ENCODE measurements at places on chromosomes 5 and 9.

GRCh38 chr9:108687006-108687987 lies 168.5 kb downstream of the ACTL7B start:
- DNase-seq = no peak

DNA sequence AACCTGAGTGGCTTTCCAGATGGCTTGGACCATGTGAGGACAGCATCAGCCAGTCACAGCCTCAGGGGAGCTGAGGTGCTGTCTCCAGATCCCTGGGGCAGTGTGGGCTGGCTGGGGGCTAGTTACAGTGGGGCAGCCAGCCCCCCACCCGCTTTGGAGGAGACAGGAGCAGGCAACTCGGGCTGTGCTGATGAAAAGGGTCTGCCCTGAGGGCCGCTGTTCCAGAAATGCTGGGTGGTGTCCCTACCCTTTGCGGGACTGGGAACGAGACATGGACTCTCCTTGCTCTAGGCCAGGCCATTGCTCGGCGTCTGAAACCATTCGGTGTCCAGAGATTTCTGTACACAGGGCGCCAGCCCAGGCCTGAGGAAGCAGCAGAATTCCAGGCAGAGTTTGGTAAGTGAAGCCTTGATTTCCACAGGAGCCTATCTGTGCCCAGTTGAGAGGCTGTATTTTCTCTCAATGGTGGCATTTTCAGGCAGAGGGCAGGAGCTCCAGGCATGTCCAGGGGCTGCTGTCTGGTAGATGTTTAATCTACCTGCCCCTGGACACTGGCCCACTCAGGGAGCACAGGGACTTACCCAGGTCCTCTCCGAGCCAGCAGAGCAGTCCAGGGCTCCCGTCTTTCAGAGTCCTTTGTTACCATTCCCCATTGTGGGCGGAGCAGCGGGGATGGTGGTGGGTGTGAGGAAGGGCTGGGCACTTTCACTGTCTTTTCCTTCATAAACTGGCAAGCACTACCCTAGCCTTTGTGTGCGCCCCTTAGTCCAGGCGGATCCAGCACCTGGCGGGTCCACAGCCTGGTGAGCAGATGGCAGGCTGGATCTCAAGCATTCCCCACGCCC lies 7.2 kb downstream of the GRHPR start:
- no peak for DNase-seq

GRCh38 chr9:133991214-133991921 lies 756 bp downstream of the VAV2 start:
- no peak for DNase-seq

GRCh38 chr9:133658442-133659431 lies 22.6 kb downstream of the DBH start:
- DNase-seq = peak; percentile 20

DNA sequence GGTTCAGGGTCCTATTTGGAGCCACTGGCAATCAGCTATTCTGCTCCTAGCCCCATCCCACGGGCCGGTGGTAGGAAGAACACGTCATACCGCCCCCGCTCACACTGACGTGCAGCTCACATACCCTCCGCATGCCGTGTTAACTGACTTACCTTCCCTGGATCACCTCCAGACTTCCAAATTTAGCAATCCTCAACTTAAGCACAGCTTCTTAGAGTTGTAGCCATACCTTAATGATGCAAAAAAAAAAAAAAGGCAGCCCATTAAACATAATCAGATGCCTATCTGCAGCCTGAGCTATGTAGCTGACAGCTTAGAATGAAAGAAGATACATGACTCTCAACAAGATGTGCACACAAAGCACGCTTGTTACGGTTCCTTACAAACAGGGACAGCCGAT lies 93.0 kb downstream of the IRX2 start:
- DNase-seq = no peak

GRCh38 chr5:104119529-104119928 lies 556.9 kb upstream of the NUDT12 start:
- no peak for DNase-seq

- no peak for DNase-seq
Measured at GRCh38 chr9:131167146-131167692, 41.8 kb downstream of the NUP214 start.

GRCh38 chr9:69637193-69637816 lies 34.9 kb downstream of the APBA1 start:
- DNase-seq = no peak

GRCh38 chr9:129258124-129258822 lies 80.2 kb upstream of the IER5L start:
- DNase-seq = peak; percentile 89

- no peak for DNase-seq
Measured at GRCh38 chr5:59358005-59358861, 535.3 kb downstream of the PDE4D start.

- DNase-seq = no peak
Measured at GRCh38 chr9:19759066-19759465, 29.8 kb downstream of the SLC24A2 start.

DNA sequence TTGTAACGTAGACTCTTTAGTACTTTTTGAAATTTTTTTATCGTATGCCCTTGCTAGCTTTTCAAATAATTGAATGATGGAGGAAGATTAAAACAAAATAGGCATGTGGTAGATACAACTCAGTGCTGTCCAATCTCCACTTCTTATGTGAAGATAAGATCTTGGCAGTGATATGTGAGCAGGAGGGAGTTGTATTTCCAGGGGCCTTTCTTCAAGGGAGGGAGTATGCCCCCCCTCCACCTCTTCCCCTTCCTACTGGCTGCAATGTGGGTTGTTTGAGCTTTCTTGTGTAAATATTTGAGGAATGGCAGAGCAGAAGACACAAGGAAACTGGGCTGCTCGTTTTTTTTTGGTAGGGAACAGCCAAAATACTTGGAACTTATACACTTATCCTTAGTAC lies 374.9 kb downstream of the PSAT1 start:
- DNase-seq = no peak

DNA sequence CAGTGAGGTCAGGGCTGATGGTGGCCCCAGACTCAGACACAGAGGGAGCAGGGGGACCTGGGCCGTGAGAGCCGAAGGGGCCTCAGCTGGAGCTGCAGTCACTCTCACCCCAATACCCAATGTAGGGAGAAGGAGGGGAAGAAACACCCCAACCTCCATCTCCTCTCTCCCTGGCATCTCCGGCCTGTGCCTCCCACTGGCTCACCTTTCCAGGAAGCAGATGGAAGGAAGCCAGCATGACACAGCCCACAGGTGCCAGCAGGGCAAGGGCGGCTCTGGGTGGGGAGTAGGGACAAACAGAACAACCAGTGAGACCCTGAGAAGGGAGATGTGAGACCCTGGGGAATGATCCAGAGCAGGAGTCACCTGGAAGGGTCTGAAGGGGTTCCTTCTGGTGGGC lies 3.0 kb upstream of the CRB2 start:
- no peak for DNase-seq

GRCh38 chr9:123470121-123470782 lies 114.3 kb downstream of the CRB2 start:
- no peak for DNase-seq

GRCh38 chr9:127726871-127727270 lies 8.2 kb downstream of the TOR2A start:
- DNase-seq = no peak

GRCh38 chr9:96435345-96435744 lies 14.6 kb upstream of the HABP4 start:
- no peak for DNase-seq

DNA sequence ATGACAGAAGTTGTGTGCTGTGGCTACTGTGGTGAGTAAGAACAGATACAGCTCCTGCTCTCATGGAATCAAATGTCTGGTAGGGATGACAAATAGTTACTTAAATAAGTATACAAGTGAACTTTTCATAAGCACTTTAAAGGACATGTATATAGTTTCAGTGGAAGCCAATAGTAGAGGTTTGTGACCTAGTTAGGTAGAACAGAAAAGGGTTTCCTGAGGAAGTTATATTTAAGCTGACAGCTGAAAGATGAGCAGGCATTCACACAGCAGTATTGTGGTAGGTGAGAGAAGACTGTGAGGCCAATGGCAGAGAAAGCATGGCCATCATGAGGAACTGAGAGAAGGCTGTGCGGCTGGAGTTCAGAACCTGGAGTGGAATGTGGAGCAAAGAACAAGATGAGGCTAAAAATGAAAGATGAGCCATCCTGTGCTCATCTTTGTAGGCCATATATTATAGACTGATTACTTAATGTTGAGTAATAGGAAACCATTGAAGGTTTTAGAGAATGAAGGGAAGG lies 15.4 kb downstream of the FAM174A start:
- DNase-seq = no peak

DNA sequence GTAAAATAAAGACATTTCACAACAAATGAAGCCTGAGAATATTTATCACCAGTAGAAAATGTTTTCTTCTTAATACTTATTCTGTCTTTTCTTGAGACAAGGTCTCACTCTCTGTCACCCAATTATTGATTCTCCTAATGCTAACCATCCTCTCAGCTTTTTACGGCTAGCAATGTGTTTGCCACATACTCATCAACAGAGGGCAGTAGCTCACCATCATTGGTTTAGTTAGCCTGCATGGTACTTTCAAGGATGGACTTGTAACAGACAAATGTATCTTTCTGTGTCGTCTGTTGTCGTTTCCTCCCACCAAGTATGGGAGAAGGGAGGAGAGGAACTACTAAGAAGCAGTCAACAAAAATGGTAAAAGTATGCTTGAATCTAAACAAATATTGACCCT lies 5.9 kb upstream of the ACO1 start:
- DNase-seq = peak; percentile 33

DNA sequence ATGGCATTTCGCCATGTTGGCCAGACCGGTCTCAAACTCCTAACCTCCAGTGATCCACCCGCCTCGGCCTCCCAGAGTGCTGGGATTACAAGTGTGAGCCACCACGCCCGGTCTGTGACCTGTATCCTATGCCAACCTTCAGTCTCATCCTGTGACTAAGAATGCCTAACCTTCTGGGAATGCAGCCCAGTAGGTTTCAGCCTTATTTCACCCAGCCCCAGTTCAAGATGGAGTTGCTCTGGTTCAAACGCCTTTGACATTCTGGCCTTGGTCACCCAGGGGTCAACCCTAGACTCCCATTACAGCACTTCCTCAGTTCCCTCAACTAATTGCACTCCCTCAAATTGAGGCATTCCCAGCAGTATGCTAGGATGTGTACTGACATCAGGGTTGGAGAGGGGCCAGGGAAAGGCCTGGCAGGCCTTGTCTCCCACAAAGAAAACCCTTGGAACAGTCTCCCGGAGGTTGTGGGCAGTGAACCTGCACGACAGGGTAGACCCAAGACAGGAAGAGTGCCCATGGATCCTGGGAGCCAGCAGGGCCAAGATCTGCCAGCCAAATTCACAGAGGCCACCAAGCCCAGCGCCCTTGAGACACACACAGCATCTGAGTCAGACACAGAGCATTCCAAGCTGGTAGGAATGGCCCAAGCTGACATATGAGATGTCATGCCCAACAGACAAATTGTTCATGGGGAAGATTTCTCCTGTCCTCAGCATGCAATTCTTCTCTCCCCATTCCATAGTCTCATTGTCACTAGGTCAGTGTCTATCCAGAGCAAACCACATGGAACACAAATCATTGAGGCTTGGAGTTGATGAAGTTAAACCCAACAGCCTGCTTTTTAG lies 24.9 kb upstream of the SMU1 start:
- DNase-seq = no peak

DNA sequence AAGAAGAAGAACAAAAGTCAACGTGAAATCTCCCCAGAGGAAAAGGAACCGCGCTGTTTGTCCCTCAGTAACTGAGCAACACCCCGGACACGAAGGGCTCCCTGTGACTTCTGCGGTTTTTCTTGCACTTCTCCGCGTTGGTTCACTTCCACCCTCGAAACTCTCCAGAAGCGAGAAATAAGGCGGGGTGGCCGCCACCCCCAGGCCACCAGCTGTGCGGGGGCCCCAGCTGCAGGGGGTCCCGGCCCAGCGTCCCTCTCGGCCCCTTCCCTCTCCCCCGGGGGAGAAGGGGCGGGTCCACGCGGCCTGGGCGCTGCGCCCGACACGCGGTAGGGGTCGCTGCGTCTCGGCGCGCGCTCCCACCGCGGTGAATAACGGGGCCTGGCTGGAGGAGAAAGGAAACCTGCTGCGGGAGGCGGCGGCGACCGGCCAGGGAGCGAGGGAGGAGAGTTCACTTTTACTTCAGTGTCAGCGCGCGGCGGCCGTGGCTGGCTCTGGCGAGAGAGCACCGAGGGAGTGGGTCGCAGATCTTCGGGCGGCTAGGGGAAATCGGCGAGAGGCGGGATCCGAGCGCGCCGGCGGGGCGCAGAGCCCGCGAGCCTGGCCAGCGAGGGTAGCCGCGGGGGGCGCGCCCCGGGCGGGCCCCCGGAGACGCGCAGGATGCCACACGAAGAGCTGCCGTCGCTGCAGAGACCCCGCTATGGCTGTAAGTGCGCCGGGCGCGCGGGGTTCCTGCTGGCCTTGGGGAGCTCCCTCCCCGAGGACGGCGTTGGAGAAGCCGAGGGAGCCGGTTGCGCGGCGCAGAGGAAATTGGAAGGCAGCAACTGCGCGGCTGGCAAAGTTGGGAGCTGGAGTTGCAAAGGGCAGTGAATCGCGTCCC lies at the start of gene IQGAP2:
TSS of gene IQGAP2 (plus strand) at position 400 of the 880 bp plus-strand sequence. CDS start at position 661, 261 bp downstream.
- peak; percentile 74 for DNase-seq

DNA sequence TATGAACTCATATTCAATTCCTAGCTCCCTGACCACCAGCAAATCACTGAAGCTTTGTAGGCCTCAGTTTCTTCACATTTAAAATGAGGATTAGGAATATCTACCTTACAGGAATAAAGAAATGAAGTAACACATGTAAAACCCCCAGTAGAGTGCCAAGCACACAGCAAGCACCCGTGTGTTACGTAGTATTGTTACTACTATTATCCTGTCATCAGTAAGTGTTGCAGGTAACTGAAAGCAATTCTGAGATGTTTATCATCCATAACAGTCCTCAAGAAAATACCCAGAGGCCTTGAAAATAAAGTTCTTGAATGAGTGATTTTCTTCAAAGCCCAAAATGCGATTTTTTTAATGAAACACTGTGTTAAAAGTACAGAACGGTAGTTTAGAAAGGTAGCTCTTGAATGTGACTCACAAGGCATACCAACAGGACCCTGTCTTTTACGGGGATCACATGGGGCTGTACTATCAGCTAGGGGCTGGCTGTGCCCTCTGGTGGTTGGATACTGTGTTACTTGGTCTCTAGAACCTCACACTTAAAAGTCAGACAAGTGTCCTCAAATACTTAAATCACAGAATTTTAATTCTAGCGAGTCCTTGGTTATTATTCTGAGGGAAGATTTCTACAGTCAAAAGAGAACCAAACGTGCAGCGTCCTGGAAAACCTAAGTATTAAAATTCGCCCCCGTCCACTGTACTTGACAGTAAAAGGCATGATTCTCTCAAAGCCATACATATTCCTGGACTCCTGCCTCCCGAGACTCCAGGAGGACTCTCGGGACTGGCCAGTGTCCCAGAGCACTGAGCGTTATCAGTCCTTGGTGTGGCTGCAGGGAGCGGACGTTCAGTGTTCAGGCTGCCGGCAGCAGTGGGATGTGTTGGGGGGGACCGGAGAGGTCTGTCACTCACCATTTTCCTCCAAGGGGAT lies 725 bp downstream of the NDUFB6 start:
- DNase-seq = peak; percentile 76

DNA sequence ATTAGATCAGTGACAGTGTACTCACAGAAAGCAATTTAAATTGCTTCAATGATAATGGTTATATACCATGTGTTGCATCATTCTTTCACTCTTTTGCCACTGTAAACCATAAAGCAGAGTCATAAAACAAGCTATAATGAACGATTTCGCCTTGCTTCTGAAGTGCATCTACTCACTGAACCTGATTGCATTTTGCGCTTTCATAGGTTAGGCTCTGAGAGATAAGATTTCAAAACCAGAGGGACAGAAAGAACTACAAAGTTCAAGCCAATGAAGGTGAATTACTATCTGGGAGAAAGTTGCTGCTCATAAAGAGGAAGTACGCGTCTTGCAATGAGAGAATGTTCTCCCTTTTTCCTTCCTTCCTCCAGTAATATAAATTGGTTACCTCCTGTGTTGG lies 412.7 kb downstream of the CETN3 start:
- DNase-seq = no peak

Measured in activated CD4-positive, alpha-beta T cell treated with anti-CD3 and anti-CD28 coated beads for 4 hours (primary cell).